Effector memory CD4-positive, alpha-beta T cell (primary cell): ENCODE measurements at places on chromosomes 12 and 14.

GRCh38 chr12:109653890-109654289 is 59.7 kb upstream of the FAM222A start:
- H3K36me3 ChIP-seq, result no peaks in the 10 kb centered on the region
- no peak overlapping the region for H3K4me3 ChIP-seq
- H3K27me3 ChIP-seq, result no peaks in the 10 kb centered on the region
- H3K27ac ChIP-seq, result no peak overlapping the region
- H3K4me1 ChIP-seq, result no peaks in the 10 kb centered on the region

DNA sequence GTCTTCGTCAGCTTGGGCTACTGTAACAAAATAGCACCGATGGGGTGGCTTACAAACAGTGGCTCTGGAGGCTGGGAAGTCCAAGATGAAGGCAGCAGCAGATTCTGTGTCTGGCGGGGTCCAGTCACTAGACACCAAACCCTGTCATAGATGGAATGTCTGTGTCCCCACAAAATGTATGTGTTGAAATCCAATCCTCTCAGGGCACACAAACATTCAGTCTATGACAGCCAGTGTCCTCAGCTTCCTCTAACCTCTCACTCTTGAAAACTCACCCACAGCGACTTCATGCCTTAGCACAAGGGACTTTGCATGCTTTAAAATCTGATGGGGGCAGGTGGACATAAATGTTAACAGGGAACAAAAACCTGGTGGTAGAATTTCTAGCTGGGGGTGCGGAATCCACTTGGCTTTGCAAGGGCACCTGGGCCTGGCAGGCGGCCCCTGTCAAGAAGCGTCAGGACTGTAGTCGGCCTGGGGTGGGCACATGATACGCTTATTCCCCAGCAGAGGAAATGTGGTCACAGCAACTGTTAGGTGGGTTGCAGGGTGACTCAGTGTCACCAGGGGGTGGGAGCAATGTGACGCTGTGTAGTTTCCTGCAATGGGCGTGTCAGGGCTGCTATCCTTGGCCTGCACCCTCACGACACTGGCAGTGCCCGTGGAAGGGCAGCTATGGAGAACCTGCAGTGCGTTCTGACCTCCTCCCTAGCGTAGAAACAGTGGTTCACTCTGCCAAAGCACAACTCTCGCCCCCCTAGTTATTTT is 17.7 kb downstream of the RIN3 start:
- no peak overlapping the region for H3K27ac ChIP-seq
- no peaks in the 10 kb centered on the region for H3K4me1 ChIP-seq
- no peaks in the 10 kb centered on the region for H3K27me3 ChIP-seq

GRCh38 chr14:92568621-92569479 is 55.3 kb downstream of the RIN3 start:
- no peak overlapping the region for H3K4me3 ChIP-seq
- no peaks in the 10 kb centered on the region for H3K4me1 ChIP-seq
- no peak for DNase-seq
- no peaks in the 10 kb centered on the region for H3K27me3 ChIP-seq
- no peaks in the 10 kb centered on the region for H3K36me3 ChIP-seq

- peak; percentile 60 for DNase-seq
- peak overlapping the region; percentile 37 for H3K4me3 ChIP-seq
- H3K27me3 ChIP-seq, result peaks cover 31% of the 10 kb centered on the region
- H3K4me1 ChIP-seq, result peaks cover 50% of the 10 kb centered on the region
- no peak overlapping the region for H3K27ac ChIP-seq
Observed at GRCh38 chr12:57243521-57244311, 7.3 kb downstream of the STAC3 start.

- peaks cover 18% of the 10 kb centered on the region for H3K4me1 ChIP-seq
- H3K27me3 ChIP-seq, result no peaks in the 10 kb centered on the region
- no peaks in the 10 kb centered on the region for H3K36me3 ChIP-seq
- no peak overlapping the region for H3K4me3 ChIP-seq
- no peak for DNase-seq
Observed at GRCh38 chr12:104738331-104738730, 219.8 kb downstream of the SLC41A2 start.

DNA sequence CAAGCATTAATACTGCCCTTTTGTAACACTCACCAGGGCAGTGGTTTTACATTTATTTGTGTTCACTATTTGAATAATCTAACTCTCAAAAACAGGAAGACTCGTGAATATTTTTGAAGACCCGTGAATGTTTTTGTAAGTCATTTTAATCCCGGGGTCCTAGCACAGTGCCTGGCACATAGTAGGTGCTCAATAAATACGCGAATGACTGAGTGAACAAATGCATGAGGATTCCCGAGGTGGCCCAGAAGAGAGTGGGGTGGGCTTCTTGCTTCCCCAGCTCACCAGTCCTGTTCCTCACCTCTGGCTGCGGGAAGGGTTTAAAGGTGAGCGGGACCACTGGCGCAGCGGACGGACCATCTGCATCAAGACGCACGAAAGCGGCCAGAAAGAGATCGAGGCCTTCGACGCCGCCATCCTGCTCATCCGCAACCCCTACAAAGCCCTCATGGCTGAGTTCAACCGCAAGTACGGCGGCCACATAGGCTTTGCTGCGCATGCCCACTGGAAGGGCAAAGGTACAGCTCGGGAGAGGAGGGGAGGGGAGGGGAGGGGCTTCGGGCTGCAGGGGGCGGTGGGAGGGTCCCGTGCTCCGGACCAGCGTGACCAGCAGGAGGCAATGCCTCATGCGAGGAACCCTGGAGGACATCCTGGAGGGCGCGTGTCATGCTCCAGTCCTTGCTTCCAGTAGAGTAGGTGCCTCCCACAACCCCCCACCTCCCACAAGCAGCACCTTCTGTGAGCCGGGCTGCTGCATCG is 98.9 kb downstream of the CMKLR1 start:
- H3K36me3 ChIP-seq, result no peaks in the 10 kb centered on the region
- no peak for DNase-seq
- H3K4me1 ChIP-seq, result no peaks in the 10 kb centered on the region
- no peak overlapping the region for H3K27ac ChIP-seq
- H3K27me3 ChIP-seq, result no peaks in the 10 kb centered on the region
- no peak overlapping the region for H3K4me3 ChIP-seq

- H3K4me1 ChIP-seq, result no peaks in the 10 kb centered on the region
- no peak for DNase-seq
- H3K36me3 ChIP-seq, result no peaks in the 10 kb centered on the region
- H3K27me3 ChIP-seq, result no peaks in the 10 kb centered on the region
Observed at GRCh38 chr12:52517888-52518287, 2.3 kb downstream of the KRT5 start.

DNA sequence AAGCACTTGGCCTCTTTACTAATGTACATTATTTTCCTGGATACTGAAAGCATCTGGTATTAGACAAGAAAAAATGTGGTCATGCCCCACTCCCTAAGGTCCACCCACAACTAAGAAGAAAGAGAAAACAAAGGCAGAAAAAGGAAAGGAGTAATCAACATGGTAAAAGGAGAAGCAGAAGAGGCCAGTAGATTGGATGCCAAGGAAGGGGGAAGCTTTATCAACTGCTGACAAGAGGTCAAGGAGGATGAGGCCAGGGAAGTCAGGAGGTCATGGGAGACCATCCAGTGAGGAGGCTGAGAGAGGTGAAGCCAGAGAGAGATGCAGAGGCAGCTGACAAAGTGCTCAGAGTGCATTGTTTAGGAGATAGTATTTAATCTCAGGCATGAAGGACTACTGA is 383.5 kb downstream of the ZFP36L1 start:
- DNase-seq, result no peak
- H3K27me3 ChIP-seq, result no peaks in the 10 kb centered on the region
- H3K27ac ChIP-seq, result no peak overlapping the region
- no peak overlapping the region for H3K4me3 ChIP-seq

- peaks cover 3% of the 10 kb centered on the region for H3K27me3 ChIP-seq
- H3K36me3 ChIP-seq, result no peaks in the 10 kb centered on the region
- H3K4me3 ChIP-seq, result no peak overlapping the region
Observed at GRCh38 chr12:124174451-124175348, 120.2 kb upstream of the RFLNA start.

GRCh38 chr14:68969278-68970033 is 9.6 kb downstream of the ACTN1 start:
- peaks cover 58% of the 10 kb centered on the region for H3K4me1 ChIP-seq
- no peaks in the 10 kb centered on the region for H3K27me3 ChIP-seq
- peaks cover 6% of the 10 kb centered on the region for H3K36me3 ChIP-seq

DNA sequence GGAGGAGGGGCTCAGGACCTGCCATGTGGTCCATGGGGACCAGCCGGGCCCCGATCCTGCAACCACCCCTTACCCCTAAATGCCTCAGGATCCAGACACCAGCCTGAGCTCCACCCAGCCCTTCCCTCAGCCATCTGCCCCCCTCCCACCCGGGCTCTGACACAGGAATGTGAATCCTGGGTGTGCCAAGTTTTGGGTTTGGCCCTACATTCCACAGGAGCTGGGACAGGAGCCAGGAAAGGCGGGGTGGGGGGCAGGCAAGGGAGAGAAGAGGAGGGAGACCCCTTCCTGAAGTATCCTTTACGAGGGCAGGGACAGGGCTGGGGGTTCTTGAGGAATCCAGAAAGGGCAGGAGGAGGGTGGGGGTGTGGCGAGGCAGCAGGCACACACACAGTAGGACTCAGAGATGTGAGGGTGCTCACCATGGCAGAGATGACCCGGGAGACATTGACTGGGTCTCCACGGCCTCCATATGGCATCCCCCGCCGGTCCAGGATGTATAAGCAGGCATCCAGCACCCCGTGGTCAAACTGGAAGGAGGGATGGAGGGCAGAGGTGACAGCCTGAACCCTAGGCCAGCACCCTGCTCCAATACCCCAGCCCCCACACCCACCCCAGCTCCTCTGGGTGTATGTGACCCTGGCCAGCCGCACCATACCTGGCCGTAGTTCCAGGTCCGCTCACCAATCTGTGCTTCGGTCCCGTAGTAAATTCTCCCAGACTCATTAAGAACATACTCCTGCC is 3.5 kb downstream of the TGM1 start:
- H3K27me3 ChIP-seq, result no peaks in the 10 kb centered on the region
- H3K4me3 ChIP-seq, result no peak overlapping the region

DNA sequence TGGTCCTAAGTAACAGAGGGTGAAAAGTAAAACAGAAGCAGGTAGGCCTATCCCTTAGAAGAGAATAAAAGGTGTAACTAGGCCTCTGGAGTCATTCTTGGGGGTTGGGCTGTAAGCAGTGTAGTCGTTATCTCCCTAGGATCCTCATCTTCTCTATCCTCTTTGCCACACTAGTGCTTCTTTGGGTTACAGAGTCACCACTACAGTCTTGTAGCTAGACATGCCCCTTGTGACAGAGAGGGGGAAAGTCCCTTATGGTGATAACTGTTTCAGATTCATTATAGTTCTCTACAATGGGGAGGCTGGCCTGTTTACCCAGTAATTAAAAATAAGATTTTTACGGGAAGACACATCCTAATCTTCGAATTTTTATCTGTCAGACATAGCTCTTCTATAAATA is 16.4 kb upstream of the SRP54 start:
- H3K4me1 ChIP-seq, result no peaks in the 10 kb centered on the region
- no peak for DNase-seq
- no peak overlapping the region for H3K27ac ChIP-seq
- H3K4me3 ChIP-seq, result no peak overlapping the region
- peaks cover 16% of the 10 kb centered on the region for H3K36me3 ChIP-seq

DNA sequence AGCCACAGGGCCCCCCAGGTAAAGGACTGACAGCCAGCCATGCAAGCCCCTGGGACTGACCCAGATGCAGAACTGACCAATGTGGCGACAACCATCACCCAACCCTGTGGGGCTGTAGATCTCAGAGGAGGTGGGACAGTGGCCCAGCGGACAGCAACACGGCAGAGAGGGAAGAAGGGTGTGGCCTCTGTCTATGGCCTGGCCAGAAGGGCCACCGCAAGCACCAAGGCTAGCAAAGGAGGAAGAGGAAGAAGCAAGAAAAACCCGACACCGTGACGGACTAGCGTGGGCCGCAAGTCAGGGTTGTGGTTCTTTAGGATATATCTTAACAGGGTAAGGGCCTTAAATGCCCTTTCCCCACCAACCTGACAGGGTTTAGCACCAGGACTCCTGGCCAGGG is 71.2 kb downstream of the ITPK1 start:
- no peak overlapping the region for H3K27ac ChIP-seq
- no peak for DNase-seq
- no peak overlapping the region for H3K4me3 ChIP-seq
- peaks cover 4% of the 10 kb centered on the region for H3K36me3 ChIP-seq
- no peaks in the 10 kb centered on the region for H3K4me1 ChIP-seq
- H3K27me3 ChIP-seq, result no peaks in the 10 kb centered on the region

- no peak overlapping the region for H3K4me3 ChIP-seq
- H3K27ac ChIP-seq, result no peak overlapping the region
- no peaks in the 10 kb centered on the region for H3K27me3 ChIP-seq
- no peak for DNase-seq
- H3K36me3 ChIP-seq, result peaks cover 8% of the 10 kb centered on the region
Observed at GRCh38 chr14:35573911-35574310, 39.9 kb downstream of the INSM2 start.

- no peak overlapping the region for H3K4me3 ChIP-seq
- no peaks in the 10 kb centered on the region for H3K36me3 ChIP-seq
- H3K4me1 ChIP-seq, result no peaks in the 10 kb centered on the region
- no peaks in the 10 kb centered on the region for H3K27me3 ChIP-seq
Observed at GRCh38 chr14:29643433-29644211, 284.0 kb downstream of the PRKD1 start.

GRCh38 chr12:51777457-51777856 is 71.1 kb downstream of the FIGNL2 start:
- no peak overlapping the region for H3K4me3 ChIP-seq
- H3K27me3 ChIP-seq, result no peaks in the 10 kb centered on the region
- DNase-seq, result no peak
- H3K4me1 ChIP-seq, result no peaks in the 10 kb centered on the region
- H3K27ac ChIP-seq, result no peak overlapping the region

DNA sequence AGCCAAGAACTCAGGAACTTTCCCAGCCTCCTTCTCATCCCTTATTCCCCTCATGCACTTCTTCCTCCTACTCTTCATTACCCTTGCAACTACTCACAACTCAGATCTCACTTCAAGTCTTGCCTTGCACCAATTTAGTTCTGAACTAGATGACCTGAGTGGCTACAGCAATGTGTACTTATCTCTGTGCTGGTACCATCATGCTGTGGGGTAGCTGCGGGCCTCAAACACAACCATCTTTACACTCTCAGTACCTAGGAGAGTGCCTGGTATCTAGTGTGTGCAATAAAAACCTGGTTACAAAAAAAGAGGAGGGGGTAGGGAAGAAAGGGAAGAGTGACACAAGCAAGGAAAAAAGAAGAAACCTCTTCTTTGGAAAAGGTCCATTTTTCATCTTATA is 219.0 kb downstream of the SPTSSA start:
- no peak for DNase-seq
- H3K27ac ChIP-seq, result no peak overlapping the region
- H3K4me1 ChIP-seq, result no peaks in the 10 kb centered on the region

DNA sequence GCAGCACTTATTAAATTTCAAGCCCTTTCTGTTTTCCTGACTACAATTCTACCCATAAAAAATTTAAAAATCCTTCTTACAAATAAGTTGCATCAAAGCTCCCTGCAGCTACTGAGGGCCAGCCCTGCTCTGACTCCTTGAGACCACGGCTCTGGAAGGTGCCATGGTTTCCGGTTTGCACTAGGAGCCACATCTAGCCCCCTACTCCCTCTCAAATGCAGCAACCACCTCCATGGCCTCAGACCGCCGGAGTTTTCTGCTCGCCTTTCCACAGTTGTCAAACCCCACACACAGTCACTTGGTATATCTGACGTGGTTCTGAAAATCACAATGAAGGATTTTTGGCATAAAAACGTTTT is 30.1 kb downstream of the P2RX4 start:
- no peak for DNase-seq
- H3K4me1 ChIP-seq, result peaks cover 33% of the 10 kb centered on the region
- H3K27ac ChIP-seq, result peak overlapping the region; percentile 81
- no peaks in the 10 kb centered on the region for H3K27me3 ChIP-seq

- no peak overlapping the region for H3K27ac ChIP-seq
- no peaks in the 10 kb centered on the region for H3K36me3 ChIP-seq
- no peak overlapping the region for H3K4me3 ChIP-seq
- no peak for DNase-seq
- no peaks in the 10 kb centered on the region for H3K4me1 ChIP-seq
Observed at GRCh38 chr12:64097366-64098105, 124.6 kb downstream of the KICS2 start.
